KBM-7 (cell line): ENCODE measurements at places on chromosomes 7 and 10.

DNA sequence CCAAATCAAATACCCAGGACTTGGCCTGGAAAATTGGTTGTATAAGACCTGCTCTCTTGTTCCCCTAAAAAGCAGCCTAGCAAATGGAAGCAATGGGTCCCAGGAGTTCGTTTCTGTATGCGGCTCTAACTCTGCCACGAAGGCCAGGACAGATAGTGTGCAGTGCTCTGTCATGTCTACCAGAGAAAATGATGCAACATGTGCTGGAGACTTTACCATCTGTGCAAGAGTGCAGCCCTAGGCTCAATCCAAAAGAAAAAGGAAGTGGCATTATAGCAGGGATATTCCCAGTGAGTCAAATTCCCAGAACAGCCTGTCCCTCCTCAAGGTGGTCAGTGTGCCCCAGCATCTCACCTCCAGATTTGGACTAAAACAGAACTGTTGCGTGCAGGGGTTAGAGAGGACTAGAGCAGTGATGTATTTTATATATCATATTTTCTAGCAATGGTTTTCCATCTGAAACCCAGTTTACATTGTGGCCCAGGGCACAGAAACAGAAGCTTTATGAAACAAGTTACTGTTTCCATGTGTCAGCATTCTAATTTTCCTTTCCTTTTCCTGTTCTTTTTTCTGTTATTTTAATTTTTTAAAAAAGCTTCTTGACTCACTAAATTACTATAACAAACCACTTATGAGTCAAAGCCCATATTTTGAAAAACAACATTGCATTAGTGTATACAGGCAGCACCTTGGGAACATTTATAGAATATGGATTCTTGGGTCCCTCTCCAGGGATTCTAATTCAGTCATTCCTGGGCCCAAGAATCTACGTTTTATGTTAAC, 311.2 kb downstream of the RNLS start:
- DNase-seq: peak; percentile 48

DNA sequence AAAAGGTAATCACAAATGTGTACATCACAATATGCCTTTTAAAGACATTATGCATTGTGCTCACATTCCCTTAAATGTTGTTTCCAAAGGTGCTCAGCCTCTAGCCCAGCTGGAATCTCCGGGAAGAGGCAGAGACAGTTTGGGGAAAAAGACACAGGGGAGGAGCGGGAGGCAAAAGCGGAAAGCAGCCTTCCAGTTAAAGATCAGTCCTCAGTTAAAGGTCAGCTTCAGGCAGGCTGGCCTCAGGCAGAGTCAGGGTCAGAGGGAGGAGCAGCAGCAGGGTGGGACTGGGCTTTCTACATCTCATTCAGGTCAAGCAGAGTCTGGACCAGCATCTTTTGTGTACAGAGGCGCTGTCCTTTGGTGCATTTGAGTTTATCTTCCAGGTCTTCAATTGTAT, 18.6 kb downstream of the ST7 start:
- no peak for DNase-seq

DNA sequence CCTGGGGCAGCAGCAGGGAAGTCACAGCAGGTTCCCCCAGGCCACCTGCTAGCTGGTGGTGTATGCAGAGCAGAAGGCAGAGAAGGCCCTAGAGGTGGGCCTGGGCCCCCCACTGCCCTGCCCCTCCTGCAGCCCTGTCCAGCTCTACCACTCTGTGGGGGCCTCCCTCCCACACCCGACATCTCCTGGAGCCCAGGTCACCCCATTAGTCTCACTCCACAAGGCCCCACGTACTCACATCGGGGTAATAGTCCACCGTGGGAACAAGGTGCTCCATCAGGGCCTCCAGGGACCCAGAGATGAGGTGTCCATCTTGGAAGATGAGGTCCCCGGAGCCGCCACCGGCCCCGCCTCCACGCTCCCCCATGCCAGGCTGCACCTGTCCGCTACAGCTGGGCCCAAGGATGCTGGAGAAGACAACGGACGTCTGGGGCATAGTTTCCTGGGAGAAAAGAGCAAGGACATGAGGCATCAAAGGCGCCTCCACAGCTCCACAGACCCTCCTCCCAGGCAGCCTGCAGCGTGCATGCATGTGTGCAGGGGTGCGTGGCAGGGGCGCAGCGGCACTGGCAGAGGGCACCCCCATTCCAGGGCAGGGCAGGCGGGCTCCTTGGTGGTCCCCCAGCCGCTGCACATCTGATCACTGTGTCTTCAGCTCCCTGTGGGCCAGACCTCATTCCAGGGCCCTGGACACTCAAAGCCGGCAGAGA, 61.0 kb downstream of the RASGEF1A start:
- DNase-seq: no peak

DNA sequence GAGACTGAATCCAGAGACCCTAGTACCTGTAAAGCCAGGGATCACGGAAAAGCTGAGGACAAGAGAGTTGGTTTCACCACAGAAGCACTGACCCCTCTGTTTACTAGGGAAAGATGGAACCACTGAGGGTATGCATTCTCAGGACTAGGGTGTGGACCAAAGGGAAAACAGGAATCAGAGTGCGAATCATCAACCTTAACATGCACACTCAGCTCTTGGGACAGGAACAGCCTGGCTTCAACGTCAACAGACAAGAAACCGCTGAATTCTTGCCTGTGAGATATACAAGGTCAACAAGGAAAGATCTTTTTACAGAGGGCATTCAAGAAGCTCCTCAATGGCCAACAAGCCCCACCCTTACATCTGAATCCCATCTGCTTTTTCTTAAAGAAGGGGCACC, 14.9 kb downstream of the TNRC18 start:
- no peak for DNase-seq

DNA sequence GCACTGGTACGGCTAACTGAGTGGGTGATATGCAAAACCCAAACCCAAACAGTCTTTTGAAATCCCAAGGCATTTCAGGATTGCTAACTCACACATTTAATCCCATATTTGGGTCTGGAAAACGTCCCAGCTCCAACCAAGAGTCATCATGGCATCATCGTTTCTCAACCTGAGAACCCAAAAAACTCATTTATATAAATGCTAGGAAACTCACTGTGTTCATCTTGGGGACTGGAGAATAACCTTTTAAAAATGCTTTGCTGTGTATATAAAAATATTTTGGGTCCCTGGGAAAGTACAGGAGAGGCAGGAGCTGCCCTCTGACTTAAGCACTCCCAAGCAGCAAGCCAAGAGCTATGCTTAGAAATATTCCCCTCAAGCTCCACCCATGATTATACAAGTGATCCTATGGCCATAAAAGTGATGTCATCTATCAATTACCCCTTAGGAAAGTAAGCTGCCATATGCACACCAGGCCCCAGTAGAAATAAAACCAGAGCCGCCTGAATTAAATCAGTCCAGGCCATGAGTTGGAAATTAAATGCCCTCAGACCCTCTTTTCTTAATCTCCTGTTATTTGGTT, 352.1 kb downstream of the FRMD4A start:
- no peak for DNase-seq

DNA sequence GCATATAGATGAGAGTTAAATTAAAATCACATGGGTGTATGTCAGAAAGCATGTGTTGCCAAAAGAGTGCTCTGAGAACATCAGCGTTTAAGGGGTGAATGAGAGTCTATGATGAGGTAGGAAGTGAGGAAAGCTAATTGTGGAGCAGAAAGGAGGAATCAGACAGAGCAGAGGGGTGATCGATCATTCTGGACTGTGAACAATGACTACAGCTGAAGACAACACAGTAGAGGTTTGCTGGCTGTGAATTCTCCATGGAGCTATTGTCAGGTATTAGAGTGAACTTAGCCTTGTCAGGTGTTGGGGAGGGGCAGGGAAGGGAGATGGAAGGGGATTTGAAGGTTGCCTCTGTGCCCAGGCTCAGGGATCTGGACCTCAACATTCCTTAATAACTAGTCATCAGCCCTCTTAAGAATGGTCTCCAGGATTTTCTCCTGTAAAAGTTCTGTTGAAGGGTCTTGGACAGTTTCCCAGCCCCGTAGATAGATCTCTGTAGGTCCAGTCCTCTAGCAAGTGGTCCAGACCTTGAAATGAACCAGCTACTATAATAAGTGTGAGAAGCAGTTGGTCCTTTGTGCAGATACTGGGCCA, 57.1 kb downstream of the KIF5B start:
- no peak for DNase-seq

DNA sequence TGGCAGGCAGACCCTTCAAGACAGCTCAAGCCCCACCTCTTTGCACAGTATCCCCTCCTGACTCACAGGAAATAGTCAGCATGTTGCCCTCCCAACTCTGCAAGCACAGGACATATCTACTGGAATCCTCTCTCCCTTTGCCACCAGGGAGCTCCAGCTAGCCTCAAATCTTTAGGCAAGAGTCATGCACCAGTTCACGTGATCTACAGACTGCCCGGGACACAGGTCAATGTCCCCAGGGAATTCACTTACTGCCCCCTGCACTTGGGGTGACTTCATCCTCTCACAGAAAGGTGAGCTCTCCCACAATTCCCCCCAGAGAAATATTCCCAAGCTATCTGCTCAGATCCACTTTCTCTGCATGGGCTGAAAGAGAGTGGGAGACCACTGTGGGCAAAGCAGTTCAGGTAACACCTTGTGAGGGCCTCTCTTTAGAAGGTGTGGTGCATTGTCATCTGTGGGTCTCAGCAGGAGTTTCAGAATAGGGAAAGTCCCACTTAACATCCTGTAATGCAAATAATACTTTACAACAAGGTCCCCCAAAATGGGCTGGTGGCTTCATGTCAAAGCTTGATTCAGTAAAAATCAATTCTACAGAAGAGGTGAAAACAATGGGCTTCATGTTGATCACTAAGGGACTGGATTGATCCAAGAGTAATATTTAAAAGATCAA, 129.9 kb downstream of the NOC3L start:
- no peak for DNase-seq

DNA sequence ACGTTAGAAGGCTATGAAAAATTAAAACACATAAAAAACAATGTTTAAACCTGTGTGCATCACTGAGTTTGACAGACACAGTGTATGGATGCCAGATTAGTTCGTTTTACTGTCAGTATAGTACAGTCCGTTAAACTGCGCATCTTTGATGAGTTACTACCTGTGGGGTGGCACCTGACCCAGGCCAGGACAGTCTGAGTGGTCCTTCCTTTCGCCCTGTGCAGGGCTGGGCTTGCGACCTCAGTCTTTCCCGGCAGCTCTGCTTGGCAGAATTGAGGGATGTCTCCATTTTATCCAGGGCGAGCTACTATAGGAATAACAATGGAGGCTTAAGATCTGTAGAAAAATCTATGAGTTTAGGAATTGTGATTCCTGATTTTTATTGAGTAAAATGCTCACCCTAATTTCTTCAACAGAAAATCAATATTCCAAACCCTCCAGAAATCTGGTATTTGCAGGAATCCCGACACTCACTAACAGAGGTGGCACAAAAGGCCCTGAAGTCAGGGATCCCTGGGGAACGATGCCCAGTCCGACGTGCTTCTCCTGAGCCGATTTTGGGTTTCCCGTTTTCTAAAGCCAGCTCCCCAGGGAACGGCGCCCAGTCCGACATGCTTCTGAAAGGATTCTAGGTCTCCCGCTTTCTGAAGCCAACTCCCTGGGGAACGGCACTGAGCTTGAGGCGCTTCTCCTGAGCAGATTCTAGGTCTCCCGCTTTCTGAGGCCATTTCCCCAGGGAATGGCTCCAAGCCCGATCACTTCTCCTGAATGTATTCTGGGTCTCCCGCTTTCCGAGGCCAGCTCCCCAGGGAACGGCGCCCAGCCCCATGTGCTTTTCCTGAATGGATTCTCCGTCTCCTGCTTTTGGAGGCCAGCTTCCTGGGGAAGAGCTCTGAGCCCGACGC, 377.6 kb downstream of the DNAJB6 start:
- no peak for DNase-seq

DNA sequence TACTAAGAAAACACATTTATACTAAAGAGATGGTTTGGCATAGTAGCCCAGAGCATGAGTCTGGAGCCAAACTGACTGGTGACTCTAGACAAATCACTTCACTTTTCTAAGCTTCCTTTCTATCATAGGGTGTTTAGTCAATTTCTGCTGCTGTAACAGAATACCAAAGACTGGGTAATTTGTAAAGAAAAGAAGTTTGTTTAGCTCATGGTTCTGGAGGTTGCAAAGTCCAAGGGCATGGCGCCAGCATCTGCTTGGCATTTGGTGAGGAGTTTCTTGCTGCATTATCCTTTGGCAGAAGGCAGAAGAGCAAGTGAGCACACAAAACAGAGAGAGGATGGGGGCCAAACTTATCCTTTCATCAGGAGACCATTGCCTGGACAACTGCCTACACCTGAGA, 146.3 kb downstream of the CHCHD3 start:
- no peak for DNase-seq

DNA sequence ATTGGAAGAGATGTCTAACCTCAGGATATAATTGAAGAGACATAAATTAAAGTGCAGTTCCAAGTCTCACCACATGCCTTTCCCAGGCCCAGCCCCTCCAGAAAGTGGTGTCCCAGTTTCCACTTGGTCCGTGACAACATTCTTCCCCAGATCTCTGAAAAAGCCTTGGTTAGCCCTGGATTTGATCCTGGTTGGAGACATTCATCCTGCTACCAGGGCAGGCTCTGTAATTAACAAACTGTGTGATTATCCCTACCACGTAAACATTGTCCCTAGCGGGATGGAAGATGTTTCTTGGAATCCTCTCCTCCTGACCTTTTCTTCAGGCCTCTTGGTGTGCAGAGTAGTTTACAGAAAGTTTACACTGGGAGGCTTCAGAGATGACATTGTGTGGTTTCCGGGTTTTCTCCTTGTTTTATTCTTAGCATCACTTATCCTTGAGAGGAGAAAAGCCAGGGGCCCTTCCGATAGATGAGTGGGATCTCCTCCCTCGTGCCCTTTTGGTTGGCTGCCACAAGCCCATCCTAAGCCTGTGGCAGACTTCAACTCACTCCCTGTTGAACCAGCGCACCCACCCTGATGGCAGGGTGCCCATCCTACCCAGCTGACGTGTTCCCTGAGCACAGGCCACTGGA, 83.8 kb downstream of the COL13A1 start:
- DNase-seq: no peak

DNA sequence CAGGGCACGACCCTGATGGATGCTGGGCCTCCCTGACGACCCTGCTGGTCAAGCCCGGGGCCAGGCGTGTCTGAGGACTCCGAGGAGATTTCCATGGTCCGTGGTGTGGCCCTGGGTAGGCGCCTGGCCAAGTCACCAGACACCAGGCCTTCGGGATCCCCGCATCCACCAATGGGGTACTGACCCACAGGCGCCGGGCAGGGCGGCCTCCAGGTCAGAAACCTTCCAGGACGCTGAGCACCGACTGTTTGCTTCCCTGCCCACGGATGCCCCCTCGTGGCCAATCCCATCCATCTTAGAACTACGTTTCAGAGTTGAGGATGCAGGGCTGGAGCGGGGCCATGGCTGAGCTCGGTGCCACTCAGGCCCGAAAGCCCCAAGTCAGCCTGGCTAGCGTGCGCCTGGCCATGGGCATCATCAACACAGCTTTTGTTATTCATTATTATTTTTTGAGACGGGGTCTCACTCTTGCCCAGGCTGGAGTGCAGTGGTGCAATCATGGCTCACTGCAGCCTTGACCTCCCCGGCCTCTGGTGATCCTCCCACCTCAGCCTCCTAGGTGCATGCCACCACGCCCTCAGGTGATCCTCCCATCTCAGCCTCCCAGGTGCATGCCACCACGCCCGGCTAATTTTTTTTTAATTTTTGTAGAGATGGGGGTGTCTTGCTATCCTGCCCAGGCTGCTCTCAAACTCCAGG, 7.1 kb upstream of the AMZ1 start:
- peak; percentile 60 for DNase-seq

- DNase-seq: no peak
Observed at GRCh38 chr7:40544221-40544723, 409.5 kb downstream of the SUGCT start.

- no peak for DNase-seq
Observed at GRCh38 chr10:21100190-21100589, 203.1 kb upstream of the NEBL start.

- DNase-seq: no peak
Observed at GRCh38 chr10:97632949-97633884, at the start of gene MORN4. MORN4 (minus strand) TSS chr10:97633500; CDS start chr10:97619653, 13,847 bp downstream.

GRCh38 chr7:15854841-15855524, 168.5 kb upstream of the MEOX2 start:
- DNase-seq: no peak
